ENCODE measurements at places on chromosomes 3 and 15.

GRCh38 chr15:97691078-97691477 is 269.4 kb upstream of the ARRDC4 start:
- no peak for DNase-seq

DNA sequence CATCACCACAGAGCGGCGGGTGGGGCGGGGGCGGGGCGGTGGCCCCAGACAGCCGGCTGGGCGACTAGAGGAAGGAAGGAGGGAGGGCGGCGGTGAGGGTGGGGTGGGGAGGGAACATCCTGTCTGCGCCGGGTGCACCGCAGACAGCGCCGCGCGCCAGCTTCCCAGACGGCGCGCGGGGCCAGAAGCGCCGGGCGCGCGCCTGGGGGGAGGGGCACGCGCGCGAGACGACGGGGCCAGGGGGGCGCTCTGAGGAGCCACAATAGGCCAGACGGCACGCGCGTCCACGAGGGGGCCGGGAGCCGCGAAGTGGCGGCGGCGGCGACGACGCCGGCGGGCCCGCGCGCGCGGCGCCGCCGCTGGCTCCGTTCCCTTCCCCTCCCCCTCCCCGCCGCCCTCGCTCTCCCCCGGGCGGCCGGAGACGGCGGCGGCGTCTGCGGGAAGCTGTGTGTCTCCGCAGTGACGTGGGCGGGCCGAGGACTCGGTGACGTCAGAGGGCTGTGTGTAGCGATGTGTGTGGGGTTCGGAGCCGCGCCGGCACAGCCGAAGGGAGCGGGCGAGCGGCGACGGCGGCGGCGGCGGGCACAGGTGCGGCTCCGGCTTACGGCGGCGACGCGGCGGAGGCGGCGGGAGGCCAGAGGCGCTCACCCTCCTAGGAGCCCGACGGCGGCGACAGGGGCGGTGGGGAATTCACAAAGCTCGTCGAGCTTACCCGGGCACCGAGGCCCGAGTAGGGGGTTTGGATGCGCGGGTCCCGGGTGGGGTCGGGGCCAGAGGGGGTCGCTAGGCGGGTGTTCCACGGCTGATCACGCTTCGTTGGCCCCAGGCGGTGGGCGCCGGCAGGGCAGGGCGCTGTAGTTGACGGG is at the start of gene SKIL:
SKIL (plus strand) TSS at position 540 of the 866 bp plus-strand sequence. CDS start 2,617 bp downstream, outside the sequence.
- DNase-seq, result peak; percentile 98

DNA sequence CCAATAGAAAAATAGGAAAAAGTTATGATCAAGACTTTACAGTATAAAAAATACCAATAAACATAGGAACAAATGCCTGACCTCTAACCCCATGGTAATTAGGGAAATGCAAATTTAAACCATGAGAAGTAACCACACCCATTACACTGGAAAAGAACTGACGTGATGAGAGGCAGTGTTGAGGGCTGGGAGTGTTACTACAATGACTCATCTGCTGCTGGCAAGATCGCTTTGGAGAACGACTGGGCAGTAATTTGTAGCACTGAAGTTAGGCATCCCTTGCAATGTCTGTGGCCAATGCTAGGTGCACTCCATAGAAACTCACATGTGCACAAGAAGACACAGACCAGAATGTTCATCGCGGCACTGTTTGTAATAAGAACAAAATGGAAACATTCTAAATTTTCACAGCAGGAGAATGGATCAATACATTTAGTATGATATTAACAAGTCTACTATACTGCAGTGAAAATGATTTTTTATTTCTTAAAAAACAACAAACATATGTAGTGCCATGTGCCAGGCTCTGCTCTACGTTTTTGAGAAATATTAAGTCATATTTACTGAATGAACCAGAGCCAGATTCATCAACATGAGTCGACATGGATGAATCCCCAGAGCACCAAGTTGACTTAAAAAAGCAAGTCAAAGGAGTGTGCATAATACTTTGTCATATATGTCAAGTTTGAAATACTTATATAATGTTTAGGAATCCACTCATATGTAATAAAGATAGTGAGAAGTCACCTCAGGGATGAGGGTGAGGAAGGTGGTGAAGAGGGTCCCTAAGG is 37.6 kb upstream of the EPHB3 start:
- no peak for DNase-seq

DNA sequence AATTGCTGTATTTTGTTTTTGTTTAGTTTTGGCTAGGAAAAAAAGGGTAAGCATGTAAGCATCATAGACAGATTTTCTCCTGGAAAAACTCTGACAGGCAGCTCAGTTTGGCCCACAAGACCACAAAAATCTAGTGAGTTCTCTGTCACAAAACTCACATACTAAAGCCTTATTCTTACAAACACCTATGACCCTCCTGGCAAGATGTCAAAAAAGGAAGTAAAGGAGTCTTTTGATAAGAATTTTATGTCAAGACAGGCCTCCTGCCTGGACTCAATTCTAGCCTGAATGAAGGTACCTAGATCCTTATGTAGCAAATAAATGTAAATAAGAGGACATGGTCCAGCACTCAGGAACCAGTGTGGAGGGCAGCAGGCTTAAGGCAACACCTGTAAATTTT is 668.3 kb upstream of the ZNF385D start:
- no peak for DNase-seq

- no peak for DNase-seq
Observed at GRCh38 chr3:161672478-161672877, 175.9 kb downstream of the OTOL1 start.

GRCh38 chr3:70249509-70250160 is 62.8 kb downstream of the MDFIC2 start:
- no peak for DNase-seq

GRCh38 chr3:4438296-4438695 is 28.8 kb downstream of the SUMF1 start:
- DNase-seq, result no peak

DNA sequence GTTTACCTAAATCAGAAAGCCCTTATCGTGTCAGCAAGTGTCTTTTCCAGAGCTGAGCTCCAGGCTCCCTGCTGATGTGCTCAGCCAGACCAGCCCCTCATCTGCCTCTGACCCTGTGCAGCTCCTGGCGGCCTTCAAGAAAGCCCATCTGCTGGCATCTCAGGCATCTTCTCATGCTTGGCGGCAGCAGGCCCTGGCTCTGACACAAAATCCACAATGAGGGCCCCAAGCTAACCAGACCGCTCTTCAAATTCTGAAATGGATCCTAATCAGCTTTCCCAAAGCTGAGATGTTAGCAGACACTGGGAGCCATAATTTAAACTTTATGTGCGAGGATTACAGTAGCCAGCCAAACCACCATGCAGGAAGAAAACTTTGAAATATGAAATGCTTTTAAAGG is 50.8 kb upstream of the CTDSPL start:
- DNase-seq, result no peak

- no peak for DNase-seq
Observed at GRCh38 chr15:29344474-29344873, 74.9 kb upstream of the NSMCE3 start.

DNA sequence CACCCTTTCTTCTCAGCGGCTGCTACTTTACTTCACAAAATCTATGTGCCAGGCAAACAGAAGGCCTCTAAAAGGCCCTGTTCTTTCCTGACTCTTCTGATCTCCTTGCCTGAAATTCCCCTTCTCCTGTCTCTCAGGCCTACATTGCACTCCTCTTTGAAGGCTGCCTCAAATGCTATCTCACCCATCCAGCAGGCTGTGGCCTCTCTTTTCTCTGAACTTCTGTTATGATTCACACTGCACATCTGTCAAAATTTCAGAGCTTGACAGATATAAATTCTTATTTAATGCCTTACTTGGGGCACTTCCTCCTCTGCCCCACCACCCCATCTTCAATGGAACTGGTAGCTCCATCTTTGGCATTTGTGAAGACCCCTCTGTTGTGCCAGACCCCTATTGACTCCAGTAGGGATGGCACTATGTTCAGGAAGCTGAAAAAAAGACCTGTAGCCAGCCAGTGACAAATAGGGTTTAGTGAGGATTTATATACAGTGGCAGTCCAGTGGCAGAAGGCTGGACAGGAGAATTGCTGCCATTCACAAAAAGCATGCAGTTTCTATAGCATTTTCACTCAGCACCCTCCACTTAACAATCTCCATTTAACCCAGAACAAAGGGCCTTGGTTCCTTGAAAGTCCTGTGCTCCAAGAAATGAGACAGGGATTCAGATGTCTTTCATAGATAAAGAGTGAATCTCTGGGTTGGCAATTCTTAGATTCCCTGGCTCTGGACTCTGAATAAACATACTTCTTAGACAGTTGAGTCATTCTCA is 415.8 kb upstream of the GRM7 start:
- no peak for DNase-seq

DNA sequence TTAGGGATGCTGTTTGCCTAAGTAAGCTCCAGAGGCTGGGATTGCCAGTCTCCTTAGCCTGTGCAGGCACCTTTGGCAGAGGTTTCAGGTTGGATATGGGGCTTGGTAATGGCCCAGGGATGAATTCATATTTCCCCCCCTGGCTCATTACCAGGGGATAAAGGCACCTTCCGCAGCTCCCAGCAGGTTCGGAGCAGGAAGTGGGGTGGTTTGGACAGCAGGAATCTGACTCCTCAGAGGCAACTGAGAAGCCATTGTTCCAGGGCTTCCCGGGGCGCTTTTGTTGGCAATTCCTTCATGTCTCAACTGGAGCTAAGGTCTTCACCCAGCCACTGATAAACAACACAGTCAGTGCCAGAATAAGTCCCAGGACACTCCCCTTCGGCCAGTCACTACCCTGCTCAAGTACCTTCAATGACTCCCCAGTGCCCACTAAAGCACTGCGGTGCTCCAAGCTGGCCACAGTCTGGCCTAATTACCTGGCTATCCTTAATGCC is 85.3 kb upstream of the SLC6A6 start:
- DNase-seq, result no peak

DNA sequence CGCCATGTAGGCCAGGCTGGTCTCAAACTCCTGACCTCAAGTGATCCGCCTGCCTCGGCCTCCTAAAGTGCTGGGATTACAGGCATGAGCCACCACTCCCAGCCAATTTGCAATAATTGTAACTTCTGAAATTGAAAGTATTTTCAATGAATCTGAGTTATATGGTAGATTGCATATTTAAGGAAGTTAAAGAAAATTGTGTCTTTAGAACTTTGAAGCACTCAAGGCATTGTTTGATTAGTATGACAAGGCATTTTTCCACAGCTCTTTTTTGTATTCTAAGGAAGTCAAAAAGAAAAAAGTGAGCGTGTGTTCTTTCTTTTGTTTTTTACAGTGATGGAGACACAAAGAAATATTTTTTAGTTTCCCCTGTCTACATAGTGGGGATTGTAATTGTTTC is 15.7 kb upstream of the RPLP1 start:
- no peak for DNase-seq

GRCh38 chr3:129972301-129972700 is 2.2 kb upstream of the TRH start:
- no peak for DNase-seq

DNA sequence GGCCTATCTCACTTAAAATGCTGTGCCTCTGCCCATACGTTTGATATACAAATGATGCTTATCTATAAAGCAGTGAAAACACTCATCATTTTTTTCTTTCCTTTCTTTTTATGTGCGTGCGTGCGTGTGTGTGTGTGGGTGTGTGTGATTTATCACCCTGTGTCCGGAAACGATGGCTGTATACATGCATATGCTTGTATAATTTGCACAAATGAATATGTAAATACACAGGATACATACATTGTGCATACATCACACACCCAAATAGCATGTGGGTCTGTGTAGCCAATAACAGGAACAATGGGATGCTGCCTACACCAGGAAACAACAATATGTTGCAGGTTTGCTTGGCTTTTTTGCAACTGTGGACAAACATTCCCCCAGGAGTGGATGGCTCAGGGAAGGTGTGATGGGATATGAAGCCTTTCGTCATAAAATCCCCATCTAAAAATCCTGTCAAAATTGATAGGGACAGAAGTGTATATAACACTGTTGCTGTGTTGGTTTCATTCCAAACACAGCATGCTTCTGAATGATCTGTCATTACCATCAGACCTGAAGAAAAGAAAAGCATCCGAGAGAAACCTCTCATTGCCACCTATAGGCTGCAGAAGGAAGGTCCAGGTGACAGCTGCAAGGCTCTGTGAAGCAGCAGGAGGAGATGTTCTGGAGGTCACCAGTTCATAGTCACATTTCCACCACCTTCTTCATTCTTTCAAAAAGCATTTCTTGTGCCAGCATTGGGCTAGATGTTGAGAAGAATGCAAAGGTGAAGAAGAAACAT is 503.9 kb upstream of the NR2F2 start:
- no peak for DNase-seq

GRCh38 chr3:44510000-44510368 is 32.5 kb upstream of the ZNF445 start:
- DNase-seq, result no peak

GRCh38 chr15:69784798-69785566 is 312.7 kb downstream of the TLE3 start:
- no peak for DNase-seq

GRCh38 chr3:121803771-121804320 is 31.0 kb downstream of the IQCB1 start:
- DNase-seq, result no peak

GRCh38 chr15:38994310-38994709 is 429.7 kb upstream of the RASGRP1 start:
- DNase-seq, result no peak

- no peak for DNase-seq
Observed at GRCh38 chr3:105513042-105513441, 146.3 kb downstream of the ALCAM start.

GRCh38 chr3:184864000-184864399 is 52.0 kb downstream of the VPS8 start:
- no peak for DNase-seq

DNA sequence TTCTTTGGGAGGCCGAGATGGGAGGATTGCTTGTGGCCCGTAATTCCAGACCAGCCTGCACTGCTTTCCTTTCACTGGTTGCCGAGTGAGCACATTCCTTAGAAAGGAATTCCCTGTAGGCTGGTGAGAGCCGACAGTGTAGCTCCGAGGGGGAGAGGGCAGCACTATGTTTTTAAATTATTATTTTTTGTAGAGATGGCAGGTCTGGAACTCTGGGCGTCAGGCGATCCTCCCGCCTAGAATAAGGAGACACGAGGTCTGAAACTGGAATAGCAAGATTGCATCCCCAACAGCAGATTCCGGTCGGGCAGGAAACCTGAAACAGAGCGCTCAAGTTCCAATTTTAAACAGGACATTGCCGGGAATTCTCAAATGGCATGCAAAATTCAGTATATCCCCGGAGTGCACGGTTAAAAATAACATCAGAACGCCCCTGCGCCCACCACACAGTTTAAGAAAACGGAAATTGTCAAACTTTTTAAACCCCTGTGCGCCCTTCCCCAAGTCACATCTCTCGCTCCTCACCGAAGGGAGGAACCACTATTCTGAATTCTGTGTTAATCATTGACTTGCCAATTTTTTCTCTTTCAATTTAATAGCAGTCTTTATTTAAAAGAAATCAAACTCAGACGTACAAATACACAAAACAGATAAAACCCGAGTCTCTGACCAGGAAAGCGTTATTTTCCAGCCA is 643 bp upstream of the RNU5B-1 start:
- DNase-seq, result no peak

DNA sequence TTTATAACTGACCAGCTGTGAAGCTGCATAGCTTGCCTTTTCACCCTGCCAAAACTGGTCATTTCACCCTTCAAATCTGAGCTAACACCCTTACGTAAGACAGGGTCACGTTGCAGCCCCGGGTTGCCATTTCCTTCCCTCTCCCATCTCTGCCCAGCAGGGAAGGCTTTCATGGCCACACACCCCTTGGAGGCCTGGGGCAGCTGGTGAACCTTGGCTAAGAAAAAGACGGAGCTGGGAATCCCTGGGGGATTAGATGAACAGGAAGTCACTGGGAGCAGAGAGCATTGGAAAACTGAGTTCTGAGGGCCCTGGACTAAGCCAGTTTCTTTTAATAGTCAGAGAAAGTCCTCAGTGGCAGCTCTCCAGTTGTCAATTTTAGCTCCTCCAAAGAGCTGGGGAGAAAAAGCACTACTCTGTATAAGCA is 67.8 kb downstream of the TTC23 start:
- DNase-seq, result peak; percentile 70
